ENCODE measurements at places on chromosomes 1 and 21. TPM values are rescaled to one million over a fixed set of nuclear protein-coding genes. Genes with fewer than 3 reads are reported as not detected.

DNA sequence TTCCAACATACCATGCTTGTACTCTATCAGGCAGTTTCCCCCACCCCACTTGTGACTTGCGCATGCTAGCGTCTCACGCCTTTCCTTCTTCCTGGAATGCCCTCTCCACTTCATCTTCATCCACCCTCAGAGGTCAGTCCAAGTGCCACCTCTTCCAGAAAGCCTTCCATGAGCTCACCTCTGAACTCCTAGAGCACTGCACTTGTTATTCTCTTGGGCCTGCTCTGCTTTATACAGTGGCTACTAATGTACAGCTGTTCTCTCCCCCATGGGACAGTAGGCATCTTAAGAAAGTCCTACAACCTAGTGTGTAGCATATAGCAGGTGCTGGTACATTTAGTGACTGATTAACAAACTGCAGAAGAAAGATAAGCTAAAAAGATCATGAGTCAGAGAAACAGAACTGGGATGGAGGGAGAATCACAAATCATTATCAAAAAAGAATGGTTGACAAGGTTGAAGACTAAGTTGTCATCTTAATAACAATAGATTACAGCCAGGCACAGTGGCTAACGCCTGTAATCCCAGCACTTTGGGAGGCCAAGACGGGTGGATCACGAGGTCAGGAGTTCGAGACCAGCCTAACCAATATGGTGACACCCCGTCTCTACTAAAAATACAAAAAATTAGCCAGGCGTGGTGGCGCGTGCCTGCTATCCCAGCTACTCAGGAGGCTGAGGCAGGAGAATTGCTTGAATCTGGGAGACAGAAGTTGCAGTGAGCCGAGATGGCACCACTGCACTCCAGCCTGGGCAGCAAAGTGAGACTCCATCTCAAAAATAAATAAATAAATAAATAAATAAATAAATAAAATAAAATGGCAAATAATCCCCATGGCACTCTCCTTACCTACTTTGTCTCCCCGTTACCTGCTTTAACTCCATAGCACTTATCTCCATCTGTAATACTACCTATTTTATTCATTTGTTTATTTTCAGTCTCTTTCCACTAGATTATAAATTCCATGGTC lies 16.3 kb upstream of the TSPAN1 start:
- no peak for DNase-seq

IL19 gene
- total RNA-seq, result not detected

DNA sequence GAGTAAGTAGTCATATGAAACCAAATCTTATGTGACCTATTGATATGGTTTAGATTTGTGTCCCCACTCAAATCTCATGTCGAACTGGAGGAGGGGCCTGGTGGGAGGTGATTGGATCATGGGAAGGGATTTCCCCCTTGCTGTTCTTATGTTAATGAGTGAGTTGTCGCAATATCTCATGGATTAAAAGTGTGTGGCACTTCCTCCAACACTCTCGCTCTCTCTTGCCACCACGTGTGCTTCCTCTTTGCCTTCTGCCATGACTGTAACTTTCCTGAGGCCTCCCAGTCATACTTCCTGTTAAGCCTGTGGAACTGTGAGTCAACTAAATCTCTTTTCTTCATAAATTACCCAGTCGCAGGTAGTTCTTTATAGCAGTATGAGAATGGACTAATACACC lies 241.2 kb downstream of the RGS7 start:
- no peak for DNase-seq

- DNase-seq, result no peak
These were observed 731 bp downstream of the TRIM11 start for GRCh38 chr1:228405979-228406228.

DNA sequence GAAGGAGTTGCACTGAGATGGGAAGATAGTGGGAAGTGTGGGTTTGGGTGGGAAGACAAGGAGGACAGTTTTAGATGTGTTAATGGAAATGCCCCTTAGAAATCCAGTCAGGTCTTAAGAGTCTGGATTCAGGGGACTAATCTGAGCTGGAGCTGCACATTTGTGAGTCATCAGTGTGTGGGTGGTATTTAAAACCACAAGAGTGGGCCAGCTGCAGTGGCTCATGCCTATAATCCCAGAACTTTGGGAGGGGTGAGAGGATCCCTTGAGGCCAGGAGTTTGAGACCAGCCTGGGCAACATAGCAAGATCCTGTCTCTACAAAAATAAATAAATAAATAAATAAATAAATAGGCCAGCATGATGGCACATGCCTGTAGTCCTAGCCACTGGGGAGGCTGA lies 40.9 kb upstream of the SLC6A9 start:
- no peak for DNase-seq

SLC1A7 gene
- 1.3 TPM for total RNA-seq

RNU1-4 gene
- total RNA-seq, result under 0.01 TPM

Data from right lobe of liver (tissue), 6 donors.